ENCODE measurements at places on chromosomes 6 and 20.

GRCh38 chr6:46850792-46851191 is 57.6 kb downstream of the MEP1A start:
- peak; percentile 46 for DNase-seq

- DNase-seq = no peak
Observed at GRCh38 chr6:33616913-33617312, 4.2 kb upstream of the ITPR3 start.

DNA sequence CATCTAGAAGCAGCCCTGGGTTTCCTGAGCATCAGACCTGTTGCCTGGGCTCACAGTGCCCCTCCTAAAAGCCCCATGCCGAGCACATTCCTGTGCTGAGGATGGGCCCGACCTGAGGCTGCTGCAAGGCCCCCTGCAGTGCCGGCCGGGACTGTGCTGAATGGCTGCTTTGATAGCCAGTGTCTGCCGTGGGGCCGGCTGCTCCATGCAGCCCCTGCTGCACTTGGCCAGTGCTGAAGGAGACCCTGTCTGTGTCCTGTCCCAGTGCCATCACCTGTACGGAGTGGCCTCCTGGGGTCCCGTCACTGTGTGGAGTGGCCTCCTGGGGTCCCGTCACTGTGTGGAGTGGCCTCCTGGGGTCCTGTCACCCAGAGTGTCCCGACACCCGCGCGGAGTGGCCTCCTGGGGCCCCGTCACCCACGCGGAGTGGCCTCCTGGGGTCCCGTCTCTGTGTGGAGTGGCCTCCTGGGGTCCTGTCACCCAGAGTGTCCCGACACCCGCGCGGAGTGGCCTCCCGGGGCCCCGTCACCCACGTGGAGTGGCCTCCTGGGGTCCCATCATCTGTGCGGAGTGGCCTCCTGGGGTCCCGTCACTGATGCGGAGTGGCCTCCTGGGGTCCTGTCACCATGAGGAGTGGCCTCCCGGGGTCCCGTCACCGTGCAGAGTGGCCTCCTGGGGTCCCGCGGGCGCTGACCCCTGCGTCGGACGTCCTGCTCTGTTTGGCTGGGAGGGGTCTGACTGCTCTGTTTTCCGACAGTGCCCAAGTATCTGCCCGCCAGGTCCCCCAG is 7.0 kb downstream of the COL9A3 start:
- no peak for DNase-seq

DNA sequence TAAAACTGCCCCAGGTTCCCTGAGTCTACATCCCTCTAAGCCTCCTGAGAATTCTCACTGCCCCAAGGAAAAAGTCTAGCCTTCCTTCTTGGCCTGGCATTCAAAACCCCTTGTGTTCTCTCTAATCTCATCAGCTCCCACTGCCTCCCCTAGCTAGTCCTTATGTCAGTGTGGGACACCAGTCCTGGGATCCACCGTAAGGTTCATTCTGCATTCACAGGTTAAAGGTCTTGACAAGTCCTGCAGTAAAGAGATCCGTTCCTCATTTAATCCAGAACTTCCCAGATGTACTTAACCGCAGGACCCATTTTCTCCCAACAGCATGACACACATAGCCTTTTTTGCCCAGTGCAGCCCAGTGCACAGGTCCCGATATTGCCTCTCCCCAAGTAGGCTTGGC is 11.6 kb downstream of the MAPK13 start:
- DNase-seq = no peak

- no peak for DNase-seq
Observed at GRCh38 chr20:19370076-19371075, 157.9 kb downstream of the SLC24A3 start.

GRCh38 chr6:45155341-45155894 is 172.7 kb upstream of the RUNX2 start:
- no peak for DNase-seq

DNA sequence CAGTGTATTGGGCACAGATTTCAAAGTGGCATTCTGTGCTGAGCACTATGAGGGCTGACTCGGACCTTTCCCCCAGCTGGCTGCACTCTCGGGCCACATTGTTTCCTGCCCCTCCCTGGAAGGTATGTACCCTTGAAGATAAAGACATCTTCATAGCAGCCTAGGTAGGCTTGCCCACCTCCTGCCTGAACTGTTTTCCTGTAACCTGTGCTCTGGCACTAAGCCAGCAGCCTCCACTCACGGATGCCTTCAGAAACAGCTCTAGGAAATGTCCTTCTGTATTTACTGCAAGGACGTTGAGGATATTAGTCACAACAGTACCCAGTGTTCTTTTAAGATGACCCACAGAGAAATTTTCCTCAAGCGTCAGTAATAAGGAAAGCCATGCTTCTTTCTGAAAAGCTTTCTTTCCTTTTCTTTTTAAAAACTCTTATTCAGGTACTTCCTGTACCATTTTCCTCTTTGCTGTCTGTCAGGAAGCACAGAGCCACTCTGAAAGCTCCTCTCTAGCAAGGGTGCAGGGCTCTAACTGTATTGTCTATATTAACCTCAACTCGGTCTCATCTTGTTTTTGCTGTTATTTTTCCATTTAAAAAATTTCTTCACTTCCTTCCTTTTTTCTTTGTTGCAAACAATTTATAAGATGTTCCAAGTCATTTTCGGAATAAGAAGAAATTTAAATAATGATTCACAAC is 43.5 kb downstream of the TTI1 start:
- peak; percentile 9 for DNase-seq

DNA sequence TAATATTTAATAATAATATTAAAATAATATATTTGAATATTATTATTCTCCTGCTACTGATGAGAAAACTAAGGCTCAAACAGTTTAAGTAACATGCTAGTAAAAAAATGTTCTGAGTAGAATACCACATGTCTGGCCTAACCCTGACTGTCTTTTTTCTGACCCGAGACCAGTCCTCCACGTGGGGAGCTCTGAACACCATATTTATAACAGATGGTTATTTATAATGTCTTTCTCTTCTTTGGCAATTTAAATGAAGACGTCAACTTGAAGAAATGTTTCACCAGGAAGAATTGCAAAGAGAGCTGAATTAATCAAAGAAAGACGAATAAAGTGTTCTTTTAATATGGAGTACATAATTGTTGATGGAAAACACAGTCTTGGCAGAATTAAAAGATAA is 82.0 kb downstream of the SLC22A3 start:
- DNase-seq = no peak
